CD4-positive, CD25-positive, alpha-beta regulatory T cell (primary cell): ENCODE measurements at places on chromosomes 16 and 17. TPM values are rescaled to one million over a fixed set of nuclear protein-coding genes. Genes with fewer than 3 reads are reported as not detected.

The SDR42E1 gene
- total RNA-seq: 3.7 TPM

The TMIGD1 gene
- total RNA-seq: not detected

The FBXL16 gene
- total RNA-seq: 18.6 TPM

DNA sequence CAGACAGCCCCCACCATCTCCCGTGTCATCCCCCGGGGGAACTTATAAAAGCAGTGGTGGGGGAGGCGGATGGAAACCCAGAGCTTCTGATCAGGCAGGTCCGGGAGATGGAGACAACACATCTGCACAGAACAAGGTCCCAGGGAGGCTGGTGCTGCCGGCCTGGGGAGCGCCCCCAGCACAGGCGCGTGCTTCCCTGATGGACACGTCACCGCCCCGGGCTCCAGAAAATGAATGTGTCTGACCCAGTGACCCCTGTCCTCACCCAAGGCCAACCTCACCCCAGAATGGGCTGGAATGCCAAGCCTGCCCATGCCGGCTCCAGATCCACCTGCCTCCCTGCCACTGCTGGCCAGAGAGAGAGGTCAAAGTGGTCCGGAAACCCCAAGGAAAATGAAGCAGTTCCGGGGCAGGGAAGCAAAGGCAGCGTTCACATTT lies 12.5 kb downstream of the SLC7A5 start:
- DNase-seq: no peak

GRCh38 chr17:58643147-58643546 lies 48.7 kb downstream of the TEX14 start:
- DNase-seq: no peak

- no peak for DNase-seq
These were observed 9.3 kb upstream of the SLC16A5 start for GRCh38 chr17:75078284-75079022.

GRCh38 chr16:85370881-85371651 lies 242.1 kb upstream of the GSE1 start:
- no peak for DNase-seq

DNA sequence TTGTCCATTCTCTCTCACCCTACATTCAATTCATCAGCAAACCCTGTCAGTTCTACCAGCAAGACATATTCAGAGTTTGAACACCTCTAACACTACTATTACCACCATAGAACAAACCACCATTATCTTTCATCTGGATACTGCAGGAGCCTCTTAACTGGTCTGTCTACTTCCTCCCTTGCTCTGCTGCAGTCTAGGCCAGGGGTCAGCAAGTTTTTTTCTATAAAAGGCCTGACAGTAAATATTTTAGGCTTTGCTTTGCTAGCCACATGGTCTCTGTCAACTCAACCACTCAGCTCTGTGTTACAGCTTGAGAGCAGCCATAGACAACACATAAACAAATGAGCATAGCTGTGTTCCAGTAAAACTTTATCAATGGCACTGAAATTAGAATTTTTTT lies 13.8 kb downstream of the KCTD19 start:
- no peak for DNase-seq

DNA sequence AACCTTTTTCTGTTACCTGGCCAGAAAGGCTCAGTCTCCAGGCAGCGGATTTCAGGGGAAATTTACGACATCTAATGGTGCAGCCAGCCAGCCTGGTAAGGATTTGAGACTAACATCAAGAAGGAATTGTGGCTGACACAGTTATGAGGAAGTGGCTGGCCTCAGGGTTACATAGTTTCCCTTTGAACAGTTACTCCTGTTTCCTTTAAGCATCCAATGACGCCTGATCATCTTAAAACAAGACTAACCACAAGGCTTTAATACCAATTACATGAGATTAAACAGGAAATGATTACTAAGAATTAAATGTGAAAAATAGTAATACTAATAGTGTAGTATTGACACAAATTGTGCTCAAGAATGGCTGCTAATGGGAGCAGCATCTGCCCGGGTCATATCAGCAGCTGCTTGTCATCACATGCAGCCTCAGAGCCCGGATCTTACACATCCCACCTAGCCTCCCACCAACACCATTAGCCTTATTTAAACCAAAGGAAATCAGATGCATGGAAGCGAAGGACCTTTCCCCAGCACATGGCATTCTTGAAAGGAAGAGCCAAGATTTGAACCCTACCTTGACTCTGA lies 431.8 kb downstream of the PMP22 start:
- DNase-seq: no peak

DNA sequence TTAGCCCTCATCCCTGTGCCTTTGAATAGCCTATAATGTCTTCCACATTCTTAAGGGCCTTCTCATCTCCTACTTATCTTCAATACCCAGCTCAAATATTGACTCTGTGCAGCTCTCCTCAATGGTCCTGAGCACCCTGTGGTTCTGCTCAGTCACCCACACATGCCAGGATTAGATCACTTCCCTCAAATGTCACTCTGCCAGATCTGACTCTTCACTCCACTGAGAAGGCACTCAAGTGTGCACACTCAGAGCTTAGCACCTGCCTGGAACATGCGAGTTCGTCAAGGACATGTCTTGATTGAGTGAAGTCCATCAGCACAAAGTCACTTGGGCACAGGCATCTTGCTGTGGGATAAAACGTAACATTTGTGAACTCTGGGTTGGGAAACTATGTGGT lies 404.8 kb downstream of the CDH13 start:
- no peak for DNase-seq

- DNase-seq: no peak
These were observed 26.0 kb downstream of the NGFR start for GRCh38 chr17:49521088-49521450.

DNA sequence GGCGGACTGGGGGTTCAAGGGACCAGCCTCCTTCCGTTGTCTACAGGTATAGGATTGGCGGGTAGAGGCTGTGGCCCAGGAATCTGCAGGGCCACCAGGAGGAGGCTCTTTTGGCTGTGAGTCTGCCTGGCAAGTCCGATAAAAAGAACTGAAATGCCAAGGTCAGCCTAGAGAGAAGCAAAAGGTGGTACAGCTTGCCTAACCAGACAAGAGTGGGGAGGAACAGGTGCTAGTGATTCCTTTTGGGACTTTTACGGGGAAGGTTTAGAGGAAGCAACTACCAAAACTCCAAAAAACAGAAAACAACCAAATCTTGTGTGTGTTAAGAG lies 5.6 kb upstream of the EVPL start:
- DNase-seq: no peak

DNA sequence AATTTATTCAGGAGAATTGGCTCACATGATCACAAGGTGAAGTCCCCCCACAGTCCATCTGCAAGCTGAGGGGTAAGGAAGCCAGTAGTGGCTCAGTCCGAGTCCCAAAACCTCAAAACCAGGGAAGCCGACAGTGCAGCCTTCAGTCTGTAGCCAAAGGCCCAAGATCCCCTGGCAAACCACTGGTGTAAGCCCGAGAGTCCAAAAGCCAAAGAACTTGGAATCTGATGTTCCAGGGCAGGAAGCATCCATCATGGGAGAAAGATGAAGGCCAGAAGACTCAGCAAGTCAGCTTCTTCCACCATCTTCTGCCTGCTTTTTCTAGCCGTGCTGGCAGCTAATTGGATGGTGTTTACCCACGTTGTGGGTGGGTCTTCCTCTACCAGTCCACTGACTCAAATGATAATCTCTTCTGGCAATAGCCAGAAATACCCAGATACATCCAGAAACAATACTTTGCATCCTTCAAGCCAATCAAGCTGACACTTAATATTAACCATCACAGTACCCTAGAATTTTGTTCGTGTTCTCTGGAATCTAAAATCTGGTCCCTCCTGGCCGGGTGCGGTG lies 40.4 kb downstream of the TMEM114 start:
- DNase-seq: no peak
